ENCODE measurements at places on chromosomes 5 and 9. TPM values are rescaled to one million over a fixed set of nuclear protein-coding genes. Genes with fewer than 3 reads are reported as not detected.

The EHMT1 gene
- 45.0 TPM for polyA plus RNA-seq

The CCL27 gene
- not detected for polyA plus RNA-seq

The GPR151 gene
- not detected for polyA plus RNA-seq

The SPAAR gene
- polyA plus RNA-seq: not detected

The FOXD4L5 gene
- polyA plus RNA-seq: not detected

The INSL4 gene
- not detected for polyA plus RNA-seq

The FAM53C gene
- polyA plus RNA-seq: 37.9 TPM

The WDR38 gene
- polyA plus RNA-seq: not detected

The SWI5 gene
- 33.7 TPM for polyA plus RNA-seq

The DAB2IP gene
- polyA plus RNA-seq: not detected

The HMMR gene
- not detected for polyA plus RNA-seq

All from naive B cell (primary cell).